ENCODE measurements at places on chromosomes 1 and 21.

GRCh38 chr1:165828669-165829329, 1.4 kb downstream of the UCK2 start:
- peak; percentile 38 for DNase-seq

- no peak for DNase-seq
Measured at GRCh38 chr1:99650030-99650429, 4.1 kb downstream of the PALMD start.

GRCh38 chr1:26059906-26060305, 7.5 kb downstream of the TRIM63 start:
- DNase-seq: no peak

DNA sequence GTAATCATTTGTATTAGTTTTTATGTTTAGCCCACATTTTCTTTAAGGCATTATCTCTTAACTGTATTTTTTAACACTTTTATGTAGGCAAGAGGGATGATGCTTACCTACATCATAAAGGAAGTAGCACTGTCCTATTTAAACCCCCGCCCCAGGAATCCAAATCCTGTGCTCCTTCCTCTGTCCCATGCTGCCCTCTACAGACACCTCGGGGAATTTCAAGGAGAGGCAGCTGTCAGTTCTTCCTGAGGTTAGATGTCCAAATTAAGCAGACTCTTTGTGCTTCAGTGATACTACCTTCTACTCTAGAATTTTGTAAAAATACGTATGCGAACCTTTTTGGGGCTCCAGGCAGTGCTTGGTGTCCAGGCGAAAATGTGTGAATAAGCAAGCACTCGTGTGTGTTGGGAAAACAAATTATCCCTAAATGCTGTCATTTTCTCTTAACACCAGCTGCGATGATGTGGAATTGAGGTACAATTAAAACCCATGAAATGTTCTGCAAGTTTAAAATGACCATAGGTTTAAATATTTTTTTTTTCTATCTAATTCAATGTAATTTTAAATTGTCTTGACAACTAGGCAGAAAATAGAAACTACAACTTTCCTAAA, 19.2 kb downstream of the CRCT1 start:
- no peak for DNase-seq

DNA sequence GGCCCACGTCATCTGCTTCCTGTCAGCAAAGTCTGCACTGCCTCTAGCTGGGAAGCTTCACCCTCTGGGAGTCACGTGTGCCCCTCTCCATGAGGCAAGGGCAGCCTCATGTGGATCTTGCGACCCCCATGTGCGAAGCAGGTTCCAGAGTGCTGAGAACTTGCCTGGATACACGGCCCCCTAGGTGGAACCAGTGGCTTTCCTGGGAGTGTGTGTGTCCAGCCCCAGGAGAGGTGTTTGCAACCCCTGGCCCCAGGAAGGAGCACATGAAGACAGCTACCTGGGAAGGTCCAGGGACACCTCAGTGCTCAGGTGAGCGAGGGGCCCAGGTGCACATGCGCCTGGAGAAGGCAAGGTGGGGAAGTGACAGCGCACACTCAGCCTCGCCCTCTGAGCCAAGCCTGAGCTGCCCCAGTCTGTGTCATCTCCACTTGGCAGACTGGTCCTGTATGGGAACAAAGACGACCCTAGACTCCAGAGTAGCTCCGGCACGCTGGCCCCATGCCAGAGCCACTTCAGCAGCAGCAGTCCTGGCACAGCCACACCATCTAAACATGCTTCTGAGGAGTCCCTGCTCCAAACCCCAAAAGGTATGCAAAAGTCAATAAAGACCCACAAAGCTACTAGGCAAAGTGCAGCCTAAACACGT, 8.9 kb downstream of the LSS start:
- no peak for DNase-seq

- DNase-seq: no peak
Measured at GRCh38 chr1:10663678-10664035, 132.8 kb downstream of the CASZ1 start.

- no peak for DNase-seq
Measured at GRCh38 chr21:36723371-36723881, 24.5 kb downstream of the SIM2 start.

- no peak for DNase-seq
Measured at GRCh38 chr1:228015276-228016180, 8.7 kb downstream of the WNT3A start.

- DNase-seq: no peak
Measured at GRCh38 chr1:194787001-194787400, 1600.6 kb upstream of the B3GALT2 start.

GRCh38 chr1:115949156-115949555, 27.2 kb upstream of the SLC22A15 start:
- DNase-seq: no peak

- DNase-seq: no peak
Measured at GRCh38 chr1:145944532-145944931, 13.3 kb downstream of the LIX1L start.

DNA sequence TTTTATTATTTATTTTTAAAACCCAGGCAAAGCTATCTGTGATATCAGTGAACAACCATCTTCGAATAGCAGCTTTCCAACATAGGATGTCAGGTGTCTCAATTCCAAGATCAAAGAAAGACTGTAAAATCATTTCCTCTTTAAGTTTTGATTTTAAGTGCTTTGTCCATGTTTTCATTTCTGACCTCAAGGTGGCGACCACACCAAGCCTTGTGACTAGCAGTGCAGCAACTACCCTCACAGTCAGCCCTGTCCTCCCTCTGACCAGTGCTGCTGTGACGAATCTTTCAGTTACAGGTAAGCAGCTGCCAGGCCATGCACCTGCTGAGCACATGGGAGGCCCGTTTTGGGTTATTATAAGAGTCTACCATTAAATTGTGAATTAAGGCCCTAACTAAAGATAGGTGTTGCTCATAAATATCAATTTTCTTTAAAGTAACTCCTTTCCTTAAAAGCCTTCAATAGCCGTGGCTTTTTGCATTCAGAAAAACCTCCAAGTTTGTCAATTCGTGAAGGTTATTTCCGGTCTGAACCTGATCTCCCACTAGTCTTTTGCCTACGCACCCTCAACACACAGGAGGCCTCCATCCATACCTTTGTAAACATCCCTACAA, 117.0 kb downstream of the CD247 start:
- peak; percentile 30 for DNase-seq

GRCh38 chr1:219908170-219908569, 20.2 kb downstream of the SLC30A10 start:
- DNase-seq: no peak

GRCh38 chr1:154557939-154558719, at the start of gene UBE2Q1:
Gene UBE2Q1 (minus strand): TSS chr1:154558662. CDS start chr1:154558553, 109 bp downstream.
- DNase-seq: no peak

DNA sequence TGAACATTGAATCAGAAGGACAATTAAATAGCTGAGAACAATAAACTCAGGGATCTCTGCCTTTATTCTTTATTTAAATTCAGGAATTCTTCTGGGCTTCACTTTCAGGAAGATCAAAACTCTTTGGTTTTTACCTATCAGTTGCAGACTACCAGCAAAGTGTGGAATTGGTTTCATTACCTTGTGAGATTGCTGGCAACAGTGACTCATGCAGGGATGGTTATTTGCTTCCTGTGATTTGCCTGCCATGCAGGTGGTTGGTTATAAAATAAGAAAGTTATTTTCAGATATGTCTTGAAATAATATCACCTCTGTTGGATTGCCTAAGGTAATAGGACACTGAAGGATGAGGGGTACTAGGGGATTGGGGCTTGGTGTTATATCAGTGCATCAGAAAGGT, 204.6 kb downstream of the PTBP2 start:
- no peak for DNase-seq

- DNase-seq: no peak
Measured at GRCh38 chr1:21585037-21585436, 75.8 kb downstream of the ALPL start.

DNA sequence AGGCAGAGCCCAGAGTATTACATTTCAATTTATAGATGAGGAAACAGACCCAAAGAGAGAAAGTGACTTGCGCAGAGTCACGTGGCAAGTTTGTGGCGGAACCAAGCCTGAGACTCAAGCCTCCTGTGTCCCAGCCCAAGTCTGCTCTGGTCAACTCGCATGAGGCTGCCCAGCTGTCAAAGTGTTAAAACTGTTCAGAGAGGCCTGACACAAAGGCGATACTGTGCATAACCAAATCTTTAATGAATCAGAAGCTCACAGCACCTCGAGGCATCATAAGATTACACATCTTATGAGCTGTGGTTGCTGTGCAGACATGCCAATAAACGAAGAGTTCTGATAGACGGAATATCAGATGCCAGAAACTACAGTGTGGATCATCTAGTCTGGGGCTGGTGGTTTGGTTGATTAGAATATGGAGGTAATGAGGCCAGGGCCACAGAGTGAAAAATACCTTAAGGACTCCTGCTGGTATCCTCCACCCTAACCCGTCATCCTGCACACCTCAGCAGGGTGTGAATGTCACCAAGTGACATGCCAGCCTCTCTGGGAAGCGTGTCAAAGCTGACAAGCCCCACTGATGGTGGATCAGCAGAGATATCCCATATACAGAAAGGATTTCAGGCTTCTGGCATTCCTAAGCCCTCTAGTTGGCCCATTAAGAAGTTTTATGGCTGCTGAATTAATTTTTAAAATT, 42.2 kb downstream of the TNNT2 start:
- no peak for DNase-seq

DNA sequence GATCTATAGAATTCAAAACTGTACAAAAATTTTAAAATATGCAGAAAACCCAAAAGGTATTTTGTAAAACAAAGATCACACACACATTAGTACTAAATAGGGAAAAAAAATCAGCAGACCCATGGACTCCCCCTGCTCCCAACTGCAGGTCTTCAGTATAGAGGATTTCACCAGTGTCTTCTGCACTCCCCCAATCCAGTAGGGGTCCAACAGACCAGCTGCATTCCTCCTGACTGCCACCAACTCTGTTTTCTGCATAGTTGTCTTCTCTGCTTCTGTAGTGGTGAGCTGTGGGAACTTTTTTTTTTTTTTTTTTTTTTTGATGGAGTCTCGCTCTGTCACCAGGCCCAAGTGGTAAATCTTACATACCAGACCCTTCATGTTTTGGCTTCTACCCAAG, 21.9 kb downstream of the CLCA2 start:
- DNase-seq: no peak

DNA sequence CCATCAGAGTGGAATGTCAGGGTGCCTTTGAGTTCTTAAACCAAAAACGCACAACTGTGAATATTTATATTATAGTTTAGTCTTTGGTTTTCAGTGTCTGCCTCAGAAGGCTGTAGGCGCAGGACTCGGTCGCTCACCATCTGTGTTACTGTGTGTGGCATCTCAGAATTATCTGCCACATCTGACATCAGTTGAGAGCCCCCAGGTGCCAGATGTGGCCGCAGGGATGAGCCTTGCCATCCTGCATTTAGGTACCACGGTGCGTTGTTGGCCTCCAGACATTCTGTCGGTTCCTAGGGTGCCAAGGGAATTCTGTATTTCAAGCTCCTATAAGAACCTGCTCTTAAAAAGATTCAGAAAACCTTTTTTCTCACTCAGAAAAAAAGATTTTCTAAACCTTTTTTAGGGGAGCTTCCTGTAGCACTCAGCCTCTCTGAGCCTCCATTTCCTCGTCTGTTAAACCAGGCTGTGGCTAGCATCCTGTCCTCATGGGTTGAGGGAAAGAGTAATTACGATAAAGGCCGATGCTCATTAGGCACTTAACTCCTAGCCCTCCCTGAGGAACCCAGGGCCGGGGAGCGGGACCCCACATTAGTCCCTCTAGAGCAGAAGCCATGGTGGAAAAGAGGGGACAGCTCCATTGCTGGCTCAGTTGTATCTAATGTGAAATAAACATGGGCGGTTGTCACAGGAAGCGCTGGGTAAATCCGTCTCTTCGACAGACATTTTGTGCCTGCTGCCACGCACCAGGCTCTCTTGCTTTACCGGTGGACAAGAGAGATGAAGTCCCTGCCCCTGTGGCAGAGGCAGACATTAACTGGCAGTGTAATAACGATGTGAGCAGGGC, 70.2 kb upstream of the MORC3 start:
- no peak for DNase-seq

GRCh38 chr21:31778546-31778945, 46.6 kb upstream of the SCAF4 start:
- no peak for DNase-seq

Measured in NCI-H2081 treated with DMSO at 0.1 percent for 48 hours (cell line).